ENCODE measurements at places on chromosomes 6 and 20.

GRCh38 chr20:58583586-58583985 lies 67.5 kb upstream of the STX16 start:
- H3K36me3 ChIP-seq, result no peaks in the 10 kb centered on the region
- no peak for DNase-seq
- H3K4me1 ChIP-seq, result no peaks in the 10 kb centered on the region
- H3K27me3 ChIP-seq, result peaks cover 42% of the 10 kb centered on the region
- no peak overlapping the region for H3K4me3 ChIP-seq

- H3K27me3 ChIP-seq, result no peaks in the 10 kb centered on the region
- H3K36me3 ChIP-seq, result no peaks in the 10 kb centered on the region
- no peak for DNase-seq
- no peak overlapping the region for H3K27ac ChIP-seq
Observed at GRCh38 chr20:53453076-53453475, 140.6 kb downstream of the ZNF217 start.

- no peak for DNase-seq
- H3K27me3 ChIP-seq, result no peaks in the 10 kb centered on the region
- H3K36me3 ChIP-seq, result no peaks in the 10 kb centered on the region
- no peaks in the 10 kb centered on the region for H3K4me1 ChIP-seq
- no peak overlapping the region for H3K27ac ChIP-seq
- H3K4me3 ChIP-seq, result no peak overlapping the region
Observed at GRCh38 chr6:20479526-20479925, 54.7 kb upstream of the CDKAL1 start.

- H3K27ac ChIP-seq, result peak overlapping the region; percentile 71
- no peak overlapping the region for H3K4me3 ChIP-seq
- H3K36me3 ChIP-seq, result peaks cover 20% of the 10 kb centered on the region
- no peaks in the 10 kb centered on the region for H3K4me1 ChIP-seq
- no peak for DNase-seq
Observed at GRCh38 chr20:56373942-56374341, 15.2 kb downstream of the FAM210B start.

- peak overlapping the region; percentile 85 for H3K4me3 ChIP-seq
- H3K27me3 ChIP-seq, result no peaks in the 10 kb centered on the region
- peak overlapping the region; percentile 78 for H3K27ac ChIP-seq
Observed at GRCh38 chr6:52284131-52284459, 447 bp downstream of the MCM3 start.

DNA sequence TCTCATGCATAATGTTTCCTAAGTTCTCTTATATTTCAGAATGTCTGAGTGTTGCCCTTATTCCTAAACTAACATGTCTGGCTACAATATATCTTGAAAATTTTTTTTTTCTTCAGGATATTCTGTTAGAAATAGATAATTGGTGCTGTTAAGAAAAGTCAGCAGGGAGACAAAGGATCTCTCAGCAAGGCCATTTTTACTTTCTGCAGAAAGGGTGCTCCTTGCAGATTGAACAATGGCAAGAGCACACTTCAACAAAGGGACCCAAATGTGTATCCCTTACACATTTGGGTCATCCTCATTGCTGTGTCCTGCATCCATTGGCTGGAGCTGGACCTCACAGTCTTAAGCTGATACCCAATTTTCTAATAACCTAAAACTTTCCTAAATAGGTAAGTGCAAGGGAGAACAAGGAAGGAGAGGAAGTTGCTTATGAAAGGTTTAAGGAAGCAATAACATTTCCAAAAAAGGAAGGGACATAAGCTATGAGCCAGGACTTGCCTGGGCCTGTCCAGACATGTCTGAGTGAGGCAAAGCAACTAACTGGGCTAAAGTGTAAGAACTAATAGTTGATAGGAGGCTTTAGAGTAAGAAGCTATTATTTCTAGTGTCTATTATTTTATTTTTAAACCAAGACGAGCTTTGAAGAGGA lies 429.6 kb downstream of the BCKDHB start:
- no peak overlapping the region for H3K4me3 ChIP-seq
- H3K27me3 ChIP-seq, result no peaks in the 10 kb centered on the region
- DNase-seq, result no peak
- H3K27ac ChIP-seq, result no peak overlapping the region
- no peaks in the 10 kb centered on the region for H3K36me3 ChIP-seq

GRCh38 chr6:117907601-117908245 lies 659 bp downstream of the SLC35F1 start:
- peak; percentile 13 for DNase-seq
- H3K27me3 ChIP-seq, result peaks cover 38% of the 10 kb centered on the region
- H3K4me3 ChIP-seq, result peak overlapping the region; percentile 59
- H3K4me1 ChIP-seq, result peaks cover 14% of the 10 kb centered on the region
- no peak overlapping the region for H3K27ac ChIP-seq

- H3K4me1 ChIP-seq, result no peaks in the 10 kb centered on the region
- DNase-seq, result no peak
- no peak overlapping the region for H3K4me3 ChIP-seq
- H3K27ac ChIP-seq, result no peak overlapping the region
Observed at GRCh38 chr6:28884423-28885131, 39.2 kb downstream of the TRIM27 start.

- no peaks in the 10 kb centered on the region for H3K4me1 ChIP-seq
- no peaks in the 10 kb centered on the region for H3K27me3 ChIP-seq
- no peaks in the 10 kb centered on the region for H3K36me3 ChIP-seq
- H3K27ac ChIP-seq, result no peak overlapping the region
- no peak for DNase-seq
- H3K4me3 ChIP-seq, result no peak overlapping the region
Observed at GRCh38 chr6:77228279-77228678, 235.0 kb downstream of the HTR1B start.

DNA sequence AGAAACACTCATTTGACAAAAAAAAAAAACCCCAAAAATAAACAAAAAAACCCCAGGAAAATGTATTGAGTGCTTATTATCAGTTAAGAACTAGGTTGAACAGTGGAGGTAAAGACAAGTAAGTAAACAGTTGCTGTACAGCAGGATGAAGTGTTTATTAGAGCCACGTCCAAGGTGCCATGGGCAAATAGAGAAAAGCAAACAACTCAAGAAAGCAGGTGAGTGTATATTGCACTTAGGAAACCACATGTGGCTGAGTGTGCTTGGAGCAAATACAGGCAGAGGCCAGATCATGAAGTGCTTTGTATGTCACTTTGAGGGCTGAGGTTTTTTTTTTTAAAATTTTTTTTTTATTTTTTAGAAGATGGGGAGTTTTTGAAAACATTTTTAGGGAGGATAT lies 98.3 kb downstream of the MACROD2 start:
- H3K4me1 ChIP-seq, result no peaks in the 10 kb centered on the region
- H3K27me3 ChIP-seq, result no peaks in the 10 kb centered on the region
- no peak overlapping the region for H3K4me3 ChIP-seq
- no peaks in the 10 kb centered on the region for H3K36me3 ChIP-seq
- DNase-seq, result no peak

DNA sequence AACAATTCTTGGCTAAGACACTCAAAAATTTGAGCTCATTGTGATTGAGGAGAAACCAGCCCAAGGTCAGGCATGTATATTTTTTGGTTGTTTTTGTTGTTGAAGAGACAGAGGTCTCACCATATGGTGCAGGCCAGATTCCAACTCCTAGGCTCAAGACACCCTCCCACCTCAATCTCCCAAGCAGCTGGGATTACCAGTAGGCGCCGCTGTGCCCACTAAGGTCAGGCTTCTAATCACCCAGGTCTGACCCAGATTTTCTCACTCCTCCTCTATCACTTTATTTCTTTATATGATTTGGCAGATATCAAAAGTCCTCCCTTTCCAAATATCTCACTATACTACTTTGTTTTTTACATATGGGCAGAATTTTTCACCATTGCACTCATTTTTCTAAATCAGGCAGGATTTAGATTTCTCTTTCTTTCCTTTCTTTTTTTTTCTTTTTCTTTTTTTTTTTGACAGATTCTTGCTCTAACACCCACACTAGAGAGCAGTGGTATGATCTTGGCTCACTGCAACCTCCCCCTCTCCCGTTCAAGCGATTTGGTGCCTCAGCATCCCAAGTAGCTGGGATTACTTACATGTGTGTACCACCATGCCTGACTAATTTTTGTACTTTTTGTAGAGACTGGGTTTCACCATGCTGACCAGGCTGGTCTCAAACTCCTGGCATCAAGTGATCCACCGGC lies 1.7 kb upstream of the C6orf141 start:
- no peaks in the 10 kb centered on the region for H3K36me3 ChIP-seq
- H3K27ac ChIP-seq, result no peak overlapping the region
- DNase-seq, result no peak
- no peak overlapping the region for H3K4me3 ChIP-seq
- peaks cover 45% of the 10 kb centered on the region for H3K27me3 ChIP-seq

DNA sequence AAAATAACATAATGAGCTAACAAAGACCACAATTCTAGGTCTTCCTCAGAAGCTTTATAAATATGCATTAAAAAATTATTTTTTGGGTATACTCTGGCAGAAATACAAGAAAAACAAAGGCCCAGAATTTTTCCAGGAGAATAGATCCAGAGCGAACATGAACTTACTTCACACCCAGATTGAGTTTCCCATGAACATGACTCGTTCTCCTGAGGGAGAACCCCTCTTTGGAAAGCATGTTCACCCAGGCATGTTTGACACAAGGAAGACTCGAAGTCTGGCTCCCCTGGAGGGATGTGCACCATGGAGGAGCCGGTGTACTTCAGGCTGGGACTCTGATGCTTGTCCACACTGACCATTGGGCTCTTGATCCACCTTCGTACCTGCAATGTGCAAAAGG lies 56.1 kb downstream of the SGK1 start:
- no peak overlapping the region for H3K27ac ChIP-seq
- H3K27me3 ChIP-seq, result no peaks in the 10 kb centered on the region
- no peaks in the 10 kb centered on the region for H3K4me1 ChIP-seq
- H3K4me3 ChIP-seq, result no peak overlapping the region

GRCh38 chr20:51221791-51222408 lies 199.0 kb upstream of the KCNG1 start:
- no peaks in the 10 kb centered on the region for H3K36me3 ChIP-seq
- no peaks in the 10 kb centered on the region for H3K4me1 ChIP-seq
- no peak for DNase-seq
- no peaks in the 10 kb centered on the region for H3K27me3 ChIP-seq

DNA sequence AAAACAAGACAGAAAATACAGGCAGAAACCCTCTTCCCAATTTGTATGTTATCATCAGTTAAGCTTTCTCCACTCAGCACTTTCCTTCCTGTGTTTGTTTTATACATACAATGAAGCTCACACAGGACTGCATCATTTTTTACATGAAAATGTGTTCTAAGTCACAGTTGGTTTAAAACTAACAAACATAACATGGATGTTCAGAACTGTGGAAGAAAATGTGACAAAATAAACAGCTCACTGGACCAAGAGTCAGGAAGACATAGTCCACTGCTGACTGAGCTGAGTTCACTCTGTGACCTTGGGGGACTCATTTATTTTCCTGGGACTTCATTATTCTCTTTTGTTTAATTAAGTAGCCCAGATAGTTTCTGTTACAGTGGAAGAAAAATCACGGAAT lies 331.5 kb downstream of the SYNE1 start:
- no peaks in the 10 kb centered on the region for H3K27me3 ChIP-seq
- no peak for DNase-seq
- no peak overlapping the region for H3K27ac ChIP-seq
- peaks cover 23% of the 10 kb centered on the region for H3K4me1 ChIP-seq
- no peak overlapping the region for H3K4me3 ChIP-seq
- peaks cover 3% of the 10 kb centered on the region for H3K36me3 ChIP-seq

- no peaks in the 10 kb centered on the region for H3K36me3 ChIP-seq
- no peaks in the 10 kb centered on the region for H3K4me1 ChIP-seq
- no peak overlapping the region for H3K27ac ChIP-seq
- peak; percentile 43 for DNase-seq
- H3K27me3 ChIP-seq, result no peaks in the 10 kb centered on the region
Observed at GRCh38 chr6:127186889-127187288, 68.4 kb downstream of the RSPO3 start.

DNA sequence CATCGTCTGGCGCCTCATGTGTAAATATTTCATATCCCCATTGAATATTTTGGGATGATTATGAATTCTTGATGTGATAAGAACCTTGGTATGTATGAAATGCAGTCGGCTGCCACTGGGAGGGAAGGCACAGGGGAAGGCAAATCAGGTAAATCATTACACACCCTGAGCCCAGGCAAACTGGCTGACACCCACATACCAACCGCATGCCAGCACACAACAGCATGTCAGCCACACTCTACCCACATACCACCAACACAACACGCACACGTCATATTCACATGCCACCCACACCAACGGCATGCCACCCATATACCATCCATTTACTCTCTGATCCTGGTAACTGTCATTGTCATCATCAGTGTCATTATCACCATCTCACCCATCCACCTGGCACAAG lies 28.3 kb upstream of the MDGA1 start:
- H3K4me3 ChIP-seq, result no peak overlapping the region
- H3K4me1 ChIP-seq, result no peaks in the 10 kb centered on the region
- no peaks in the 10 kb centered on the region for H3K27me3 ChIP-seq

GRCh38 chr20:48326868-48327267 lies 500.9 kb downstream of the PREX1 start:
- no peaks in the 10 kb centered on the region for H3K27me3 ChIP-seq
- H3K4me3 ChIP-seq, result no peak overlapping the region

GRCh38 chr6:4928426-4928825 lies 75.4 kb downstream of the RPP40 start:
- no peak for DNase-seq
- H3K27me3 ChIP-seq, result no peaks in the 10 kb centered on the region
- H3K27ac ChIP-seq, result no peak overlapping the region
- no peaks in the 10 kb centered on the region for H3K36me3 ChIP-seq
- H3K4me1 ChIP-seq, result peaks cover 28% of the 10 kb centered on the region

- H3K4me3 ChIP-seq, result no peak overlapping the region
- H3K36me3 ChIP-seq, result no peaks in the 10 kb centered on the region
- H3K27me3 ChIP-seq, result no peaks in the 10 kb centered on the region
Observed at GRCh38 chr20:62617711-62618483, 24.4 kb upstream of the SLCO4A1 start.

DNA sequence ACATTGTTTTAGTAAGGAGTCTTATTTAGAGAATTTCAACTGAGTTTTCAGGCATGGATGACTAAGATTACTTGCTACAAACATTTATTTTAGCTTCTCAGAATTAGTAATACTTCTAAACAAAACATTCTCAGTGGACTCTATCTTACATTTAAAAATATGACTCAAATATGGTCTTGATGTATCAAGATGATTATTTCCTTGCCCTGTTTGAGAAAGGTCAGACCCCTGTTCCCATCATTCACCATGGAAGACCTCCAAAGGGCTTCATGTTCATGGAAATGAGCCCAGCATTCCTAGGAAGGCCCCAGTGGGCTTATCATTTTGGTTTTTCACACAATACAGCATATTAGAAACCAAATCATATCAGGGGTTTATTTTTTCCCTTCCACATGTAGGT lies 24.6 kb upstream of the TRPC4AP start:
- peaks cover 91% of the 10 kb centered on the region for H3K36me3 ChIP-seq
- H3K4me1 ChIP-seq, result peaks cover 18% of the 10 kb centered on the region
- no peaks in the 10 kb centered on the region for H3K27me3 ChIP-seq
- DNase-seq, result no peak
- H3K27ac ChIP-seq, result peak overlapping the region; percentile 68

GRCh38 chr20:14865731-14866130 lies 528.3 kb upstream of the FLRT3 start:
- no peak overlapping the region for H3K27ac ChIP-seq
- H3K4me3 ChIP-seq, result no peak overlapping the region
- no peaks in the 10 kb centered on the region for H3K4me1 ChIP-seq

Data from heart right ventricle (tissue), 16 donors.